ENCODE measurements at places on chromosomes 4 and X.

DNA sequence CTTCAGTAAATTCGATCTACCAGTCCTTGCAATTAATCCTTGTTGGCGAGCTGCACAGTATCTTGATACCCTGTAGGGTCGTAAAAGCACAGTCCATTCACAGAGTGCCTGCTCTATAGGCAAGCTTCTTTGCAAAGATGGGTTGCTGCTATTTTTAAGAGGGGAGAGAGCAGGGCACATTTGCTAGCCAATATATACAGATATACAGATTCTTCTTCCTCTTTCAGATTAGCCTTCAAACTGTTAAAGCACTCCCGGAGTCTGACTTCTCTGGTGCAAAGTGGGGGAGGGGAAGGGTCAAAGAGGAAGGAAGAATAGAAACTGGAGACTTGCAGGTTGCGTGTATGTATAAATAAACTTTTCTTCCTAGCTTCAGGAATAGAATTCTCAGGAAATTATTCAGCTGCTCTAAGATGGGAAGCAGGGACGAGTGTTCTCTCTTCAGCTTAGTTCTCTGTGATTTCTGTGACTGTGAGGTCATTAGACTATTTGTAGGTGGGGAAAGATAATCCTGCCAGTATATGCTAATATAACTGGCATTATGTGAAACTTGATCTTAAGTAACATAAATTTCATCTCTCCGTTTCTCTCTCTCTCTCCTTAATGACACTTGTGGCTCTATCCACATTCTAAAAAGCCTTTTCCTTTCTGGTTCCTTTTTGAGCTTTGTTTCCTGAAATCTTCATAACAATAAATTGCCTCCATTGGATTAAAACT lies at the start of gene CYSLTR1:
Gene CYSLTR1 (minus strand): TSS at position 242 of the 717 bp plus-strand sequence. CDS start 53,865 bp downstream, outside the sequence.
- DNase-seq, result peak; percentile 23

DNA sequence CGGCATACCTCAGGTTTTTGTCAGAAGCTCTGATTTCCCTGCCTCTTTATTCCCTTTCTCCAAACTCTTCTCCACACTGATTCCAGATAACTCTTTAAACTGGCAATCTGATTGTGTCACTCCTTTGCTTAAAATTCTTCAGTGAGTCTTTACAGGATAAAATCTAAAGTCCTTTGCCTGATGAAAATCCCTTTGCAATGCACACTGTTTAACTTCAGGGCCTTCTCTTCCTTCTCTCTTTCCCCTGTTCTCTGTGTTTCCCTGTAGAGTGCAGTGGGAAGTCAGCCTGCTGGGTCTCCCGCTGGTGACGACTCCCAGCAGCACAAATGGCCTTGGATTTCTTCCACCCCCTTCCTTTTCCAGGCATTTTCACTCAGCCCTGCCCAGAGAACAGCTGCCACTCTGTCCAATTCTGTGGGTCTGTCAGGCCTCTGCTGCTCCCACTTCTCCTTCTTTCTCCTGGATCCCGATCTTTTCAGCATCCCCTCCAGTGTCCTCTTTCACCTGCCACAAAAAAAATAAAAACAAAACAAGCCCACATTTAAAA lies 189.9 kb upstream of the NWD2 start:
- no peak for DNase-seq

GRCh38 chr4:41389356-41389755 lies 132.6 kb downstream of the UCHL1 start:
- DNase-seq, result no peak

GRCh38 chrX:32276153-32276552 lies 935.2 kb downstream of the DMD start:
- no peak for DNase-seq

DNA sequence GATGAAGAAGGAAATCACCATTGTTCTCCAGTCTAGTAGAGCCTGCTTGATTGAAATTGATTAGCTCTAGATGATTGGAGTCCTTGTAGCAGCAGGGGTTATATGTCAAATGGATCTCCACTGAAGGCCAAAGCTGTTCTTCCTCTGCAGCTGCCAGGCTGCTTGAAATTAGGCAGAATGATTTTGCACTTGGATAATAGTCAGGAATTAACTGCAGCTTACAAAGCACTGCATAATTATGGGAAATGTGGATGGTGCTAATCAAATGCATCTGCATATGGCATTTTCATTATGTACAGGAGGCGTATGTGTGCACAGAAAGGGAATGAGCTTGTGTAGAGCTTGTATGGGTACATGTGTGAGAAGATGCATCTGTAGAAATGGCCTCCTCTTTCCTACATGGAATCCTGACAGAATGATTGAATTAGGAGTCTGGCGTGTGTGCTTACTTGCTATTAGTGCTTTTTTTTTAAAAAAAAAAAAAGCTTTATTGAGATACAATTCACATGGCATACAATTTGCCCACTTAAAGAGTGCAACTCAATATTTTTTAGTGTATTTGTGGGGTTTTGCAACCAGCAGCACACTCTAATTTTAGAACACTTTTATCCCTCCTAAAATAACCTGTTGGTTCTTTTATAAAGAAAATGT lies 65.9 kb downstream of the TMEM131L start:
- DNase-seq, result no peak

GRCh38 chrX:12405306-12405705 lies 267.0 kb downstream of the FRMPD4 start:
- DNase-seq, result no peak

GRCh38 chrX:46653482-46653881 lies 79.9 kb downstream of the CHST7 start:
- DNase-seq, result no peak

GRCh38 chr4:77931452-77932135 lies 69.0 kb downstream of the MRPL1 start:
- no peak for DNase-seq

DNA sequence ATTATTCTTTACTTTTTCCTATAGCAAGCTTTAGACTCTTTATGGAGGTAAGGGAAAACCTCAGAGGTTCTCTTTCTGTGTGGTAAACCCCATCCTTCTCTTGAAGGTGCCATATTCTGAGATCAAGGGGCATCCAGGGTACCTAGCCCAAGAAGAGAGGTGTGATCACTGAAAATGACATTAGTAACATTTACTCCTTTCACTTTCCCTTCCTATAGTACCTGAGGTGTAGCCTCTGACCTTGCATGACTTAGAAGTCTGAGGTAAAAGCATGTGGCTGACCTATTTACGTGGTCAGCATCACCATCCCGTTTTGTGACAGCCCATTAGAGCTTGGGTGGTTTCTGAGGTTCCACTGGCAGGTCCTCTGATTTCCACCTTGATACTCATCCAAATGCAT lies 25.7 kb downstream of the SGMS2 start:
- DNase-seq, result no peak

- no peak for DNase-seq
These were observed 122.9 kb downstream of the C4orf33 start for GRCh38 chr4:129218897-129219296.

DNA sequence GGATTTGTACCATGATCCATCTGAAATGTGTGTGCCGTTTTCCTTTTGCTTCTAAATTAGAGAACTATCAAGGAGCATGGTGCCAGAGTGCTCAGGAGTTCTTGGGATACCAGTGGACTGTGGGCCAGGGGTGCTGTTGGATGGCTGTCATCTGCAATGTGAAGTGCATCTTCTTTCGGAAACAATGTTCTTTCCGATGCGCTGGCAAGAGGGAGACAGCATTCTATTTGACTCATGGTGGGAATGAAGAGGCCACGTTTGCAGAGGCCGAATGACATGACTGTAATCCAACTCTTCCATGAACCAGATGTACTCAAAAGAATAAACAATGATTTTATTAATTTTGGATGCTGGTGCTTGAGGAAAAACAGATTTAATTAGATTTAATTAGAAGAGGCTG lies 45.5 kb downstream of the SORCS2 start:
- DNase-seq, result no peak
